Stimulated activated CD4-positive, alpha-beta T cell treated with anti-CD3 and anti-CD28 coated beads, Interleukin-4, amount 100 ng/mL, for 24 hours (primary cell): ENCODE measurements at places on chromosomes 16 and 17.
A peak's percentile ranks its signal among the peaks of the same experiment; 100 is the strongest.

DNA sequence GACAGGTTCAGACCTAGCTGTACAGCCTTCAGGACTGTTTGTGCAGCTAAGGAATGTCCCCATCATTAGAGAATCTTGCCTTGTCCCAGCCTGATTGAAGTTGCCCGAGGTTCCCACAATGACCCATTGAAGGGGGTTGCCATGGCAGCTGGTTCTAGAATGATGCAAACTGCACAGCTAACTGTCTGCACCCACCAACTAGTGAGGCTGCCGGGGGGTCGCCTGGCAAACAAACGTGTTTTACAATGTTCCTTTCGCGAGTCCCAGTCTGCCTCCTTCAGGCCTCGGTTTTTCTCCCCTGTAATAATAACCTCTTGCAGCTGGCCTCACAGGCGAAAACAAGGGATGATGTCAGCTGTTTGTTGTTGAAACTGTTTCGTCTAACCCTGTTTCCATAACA is 5.5 kb downstream of the C16orf96 start:
- no peak for DNase-seq

DNA sequence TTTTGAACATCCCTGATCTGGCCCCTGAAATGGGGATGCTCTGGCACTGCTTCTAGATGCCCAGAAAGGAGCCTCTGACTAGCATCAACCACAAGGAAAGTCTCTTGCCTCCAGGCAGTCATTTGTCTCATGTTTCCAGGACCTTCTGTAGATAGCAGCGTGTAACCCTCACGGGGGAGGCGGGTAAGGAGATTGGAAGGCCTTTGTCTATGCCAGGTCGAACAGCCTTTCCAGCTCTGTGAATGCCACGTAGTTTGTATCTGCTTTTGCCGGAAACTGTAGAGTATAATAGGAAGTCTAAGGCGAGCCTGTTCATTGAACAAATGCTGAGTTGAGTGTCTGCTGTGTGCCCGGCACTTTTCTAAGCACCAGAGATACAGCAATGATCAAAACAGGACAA is 43.9 kb upstream of the AQP8 start:
- DNase-seq = no peak

GRCh38 chr17:9760266-9760665 is 31.1 kb downstream of the DHRS7C start:
- DNase-seq = no peak

- DNase-seq = peak; percentile 6
These were observed 20.7 kb upstream of the CMTM4 start for GRCh38 chr16:66717112-66717675.

DNA sequence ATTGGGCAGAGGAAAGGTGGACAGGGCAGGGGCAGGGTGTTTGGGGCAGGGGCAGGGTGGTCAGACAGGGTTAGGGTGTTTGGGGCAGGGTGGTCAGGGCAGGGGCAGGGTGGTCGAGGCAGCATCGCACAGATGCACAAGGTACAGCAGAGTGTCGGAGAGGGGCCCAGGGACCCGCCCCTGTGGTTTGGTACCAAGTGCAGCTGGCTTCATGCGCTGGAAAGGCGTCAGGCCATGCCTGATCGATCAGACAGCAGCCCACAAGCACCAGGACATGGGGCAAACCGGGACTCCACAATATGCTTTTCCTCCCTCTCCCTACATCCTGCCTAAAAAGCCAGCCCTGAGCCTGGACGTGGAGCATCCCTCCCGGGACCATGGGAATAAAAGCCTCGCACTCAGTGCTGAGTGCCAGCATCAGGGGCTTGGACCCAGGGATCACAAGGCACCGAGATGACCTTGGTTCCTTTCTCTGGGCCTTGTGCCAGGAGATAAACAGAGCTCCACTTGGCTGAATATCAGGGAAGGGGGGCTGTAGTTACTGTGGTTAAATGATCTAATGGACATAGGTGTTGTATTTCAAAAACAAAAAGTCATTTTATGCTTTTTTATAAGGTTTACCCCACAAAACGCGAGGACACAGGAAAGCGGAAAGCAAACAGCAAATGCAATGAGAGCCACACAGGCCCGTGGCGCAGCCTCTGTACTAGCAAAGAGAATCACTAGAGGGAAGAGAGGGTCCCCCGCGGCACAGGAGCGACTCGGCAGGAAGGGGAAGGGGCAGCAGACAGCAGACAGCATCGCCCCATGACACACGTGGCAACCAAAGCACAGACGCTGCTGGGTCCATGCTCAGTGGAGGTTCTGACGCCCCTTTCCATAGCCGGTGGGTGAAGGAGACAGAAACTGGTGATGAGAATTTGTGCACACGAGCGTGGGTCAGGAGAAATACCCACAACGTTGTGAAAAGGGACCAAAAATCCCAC is 5.3 kb upstream of the HEXD start:
- no peak for DNase-seq

GRCh38 chr17:81345228-81346089 is 49.8 kb upstream of the BAHCC1 start:
- peak; percentile 43 for DNase-seq

GRCh38 chr17:75503976-75504346 is 11.4 kb downstream of the CASKIN2 start:
- DNase-seq = no peak

DNA sequence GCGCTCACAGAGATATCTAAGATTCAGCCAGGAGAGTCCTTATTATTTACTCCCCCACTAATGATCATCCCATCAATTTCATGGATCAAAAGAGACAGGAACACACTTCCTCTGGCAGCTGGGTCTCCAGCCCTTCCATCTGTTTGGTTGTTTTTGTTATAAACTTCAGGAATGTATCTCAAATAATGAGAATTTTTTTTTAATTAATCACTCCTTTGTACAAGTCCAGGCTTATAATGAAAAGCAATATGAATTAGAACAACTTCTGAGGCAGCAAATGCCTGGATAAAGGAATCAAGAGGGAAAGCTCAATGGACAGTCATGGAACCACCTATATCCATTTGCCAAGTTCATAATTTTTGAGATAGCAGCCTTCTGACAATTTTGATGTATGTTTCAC is 73.4 kb downstream of the HS3ST3B1 start:
- no peak for DNase-seq

DNA sequence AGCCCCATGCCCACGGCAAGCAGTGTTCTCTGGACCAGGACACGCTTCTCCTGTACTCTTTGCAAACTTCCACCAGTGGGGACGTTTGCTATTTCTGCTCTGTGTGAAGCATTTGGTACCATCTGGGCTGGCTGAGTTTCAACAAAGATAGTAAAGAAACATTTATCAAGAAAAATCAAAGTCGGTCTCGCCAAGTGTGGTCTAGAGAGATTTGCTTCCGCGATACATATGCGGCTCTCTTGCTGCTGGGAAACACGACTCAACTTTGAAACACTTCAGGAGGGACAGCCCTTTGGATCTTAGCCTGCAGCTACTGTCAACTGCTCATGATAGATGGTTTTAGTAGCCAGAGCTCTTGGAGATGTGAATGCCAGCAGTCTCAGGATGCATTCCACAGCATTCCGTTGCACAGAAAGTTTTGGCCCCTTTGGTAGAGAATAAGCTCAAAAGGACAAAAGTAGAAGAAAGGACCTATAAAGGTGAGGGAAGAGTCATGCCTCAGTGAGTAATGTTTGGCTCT is 168.2 kb upstream of the CACNG3 start:
- no peak for DNase-seq

DNA sequence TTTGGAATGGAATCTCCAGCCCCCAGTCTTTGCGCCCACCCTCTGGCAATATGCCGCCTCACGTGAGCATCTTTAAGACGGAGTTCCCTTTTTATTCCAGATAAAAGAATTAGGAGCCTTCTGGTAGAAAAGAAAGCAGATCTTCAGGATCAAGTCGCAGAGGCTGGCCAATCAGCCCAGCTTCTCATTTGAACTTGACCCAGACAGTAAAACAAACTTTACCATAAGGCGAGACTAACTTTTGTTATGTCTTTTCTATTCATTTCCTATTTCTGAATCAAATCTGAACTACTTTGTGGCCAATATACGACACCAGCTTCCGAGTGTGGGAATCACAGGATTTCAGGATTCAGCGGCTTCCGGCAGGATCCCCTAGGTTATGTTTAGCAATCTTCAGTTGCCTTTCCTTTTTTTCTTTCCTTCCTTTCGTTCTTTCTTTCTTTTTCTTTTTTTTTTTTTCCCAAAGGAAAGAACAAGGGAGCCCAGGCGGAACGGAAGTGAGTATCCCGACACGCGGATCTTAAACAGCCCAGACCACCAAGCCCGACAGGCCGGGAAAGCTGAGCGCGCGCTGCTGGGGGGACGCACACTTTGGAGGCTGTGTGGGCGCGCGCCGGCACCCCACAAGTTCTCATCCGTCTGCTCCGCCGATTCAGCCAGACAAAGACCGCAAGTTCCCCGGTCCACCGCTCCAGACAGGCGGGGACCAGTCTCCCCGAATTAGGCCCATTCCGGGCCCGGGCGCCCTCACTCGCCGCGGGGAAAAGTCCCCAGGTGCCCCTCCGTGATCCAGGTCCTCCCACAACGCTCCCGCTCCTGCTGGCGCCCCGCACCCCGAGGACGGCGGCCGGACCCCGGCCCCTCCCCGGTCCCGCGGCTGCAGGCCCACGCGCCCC is 633 bp downstream of the TBC1D16 start:
- DNase-seq = peak; percentile 24

DNA sequence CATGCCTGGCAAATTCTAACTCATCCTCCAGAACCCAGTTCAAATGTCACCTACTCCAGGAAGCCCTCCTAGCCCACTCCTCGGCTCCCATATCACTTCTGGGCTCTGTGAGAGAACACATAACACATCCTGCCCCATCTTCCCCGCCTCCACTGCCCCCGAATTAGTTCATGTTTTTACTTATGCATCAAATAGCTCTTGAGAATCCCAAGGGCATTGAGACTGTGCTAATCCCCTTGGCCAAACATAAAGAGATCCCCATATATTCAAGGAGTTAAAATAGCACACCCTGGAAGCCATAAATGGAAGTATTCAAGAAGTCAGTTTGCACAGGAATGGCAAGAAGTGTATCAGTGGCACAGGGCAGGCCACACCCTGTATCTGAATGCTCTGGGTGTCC is 2.0 kb upstream of the CREBBP start:
- no peak for DNase-seq

GRCh38 chr17:74475189-74475588 is 8.8 kb downstream of the CD300A start:
- DNase-seq = no peak

DNA sequence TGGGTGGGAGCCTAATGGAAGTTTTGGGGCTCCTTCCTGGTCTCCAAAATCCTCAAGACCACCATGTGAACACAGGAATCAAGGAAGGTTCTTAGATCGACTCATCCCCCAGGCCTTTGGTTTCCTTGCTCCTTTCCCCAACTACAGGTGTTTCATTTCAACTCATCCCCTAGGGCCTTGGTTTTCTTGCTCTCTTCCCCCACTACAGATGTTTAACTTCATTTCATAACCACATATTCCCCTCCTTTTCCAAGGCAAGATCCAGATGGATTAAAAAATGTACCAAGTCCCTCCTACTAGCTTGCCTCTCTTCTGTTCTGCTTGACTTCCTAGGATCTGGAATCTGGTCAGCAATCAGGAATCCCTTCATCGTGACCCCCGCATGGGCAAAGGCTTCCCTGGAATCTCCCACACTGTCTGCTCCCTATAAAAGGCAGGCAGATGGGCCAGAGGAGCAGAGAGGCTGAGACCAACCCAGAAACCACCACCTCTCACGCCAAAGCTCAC is at the start of gene CCL11:
TSS of gene CCL11 (plus strand) at position 457 of the 507 bp plus-strand sequence. CDS start 67 bp downstream, outside the sequence.
- no peak for DNase-seq

- DNase-seq = no peak
These were observed 8.9 kb upstream of the SERPINF2 start for GRCh38 chr17:1733759-1734158.

- peak; percentile 39 for DNase-seq
These were observed 29.6 kb upstream of the HNF1B start for GRCh38 chr17:37774504-37774903.

DNA sequence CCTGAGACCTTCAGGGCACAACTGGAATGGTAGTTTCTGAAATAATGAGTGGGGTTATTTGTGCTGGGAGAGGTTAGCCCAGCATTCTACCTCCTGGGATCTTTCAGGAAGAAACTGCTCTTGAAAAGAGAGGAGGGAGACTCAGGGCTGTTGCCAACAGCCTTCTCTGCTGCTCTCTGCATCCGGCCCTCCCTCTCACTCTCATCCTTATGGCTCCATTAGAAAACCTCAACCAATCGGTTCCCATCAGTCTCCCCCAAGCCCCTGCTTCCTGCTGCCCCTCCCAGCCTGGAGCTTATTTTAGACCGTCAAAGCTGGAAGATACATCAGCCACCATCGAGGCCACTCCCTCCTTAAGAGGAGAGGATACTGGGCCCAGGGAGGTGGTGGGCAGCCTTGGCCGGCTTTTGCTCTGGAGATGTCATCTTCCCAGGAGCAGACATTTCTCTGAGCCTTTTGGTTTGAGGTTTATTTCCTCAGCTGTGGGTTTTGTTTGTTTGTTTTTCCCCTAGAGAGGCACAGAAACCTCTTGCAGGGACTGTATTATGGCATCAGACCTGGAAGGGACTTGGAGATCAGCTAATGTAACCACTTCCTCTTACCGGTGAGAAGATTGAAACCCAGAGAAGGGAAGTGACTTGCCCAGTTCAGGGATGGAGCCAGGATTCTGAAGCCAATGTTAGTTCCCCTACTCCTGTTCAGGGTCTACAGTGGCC is 2.7 kb downstream of the MPRIP start:
- DNase-seq = no peak

GRCh38 chr16:56354016-56354415 is 71.3 kb downstream of the AMFR start:
- no peak for DNase-seq

DNA sequence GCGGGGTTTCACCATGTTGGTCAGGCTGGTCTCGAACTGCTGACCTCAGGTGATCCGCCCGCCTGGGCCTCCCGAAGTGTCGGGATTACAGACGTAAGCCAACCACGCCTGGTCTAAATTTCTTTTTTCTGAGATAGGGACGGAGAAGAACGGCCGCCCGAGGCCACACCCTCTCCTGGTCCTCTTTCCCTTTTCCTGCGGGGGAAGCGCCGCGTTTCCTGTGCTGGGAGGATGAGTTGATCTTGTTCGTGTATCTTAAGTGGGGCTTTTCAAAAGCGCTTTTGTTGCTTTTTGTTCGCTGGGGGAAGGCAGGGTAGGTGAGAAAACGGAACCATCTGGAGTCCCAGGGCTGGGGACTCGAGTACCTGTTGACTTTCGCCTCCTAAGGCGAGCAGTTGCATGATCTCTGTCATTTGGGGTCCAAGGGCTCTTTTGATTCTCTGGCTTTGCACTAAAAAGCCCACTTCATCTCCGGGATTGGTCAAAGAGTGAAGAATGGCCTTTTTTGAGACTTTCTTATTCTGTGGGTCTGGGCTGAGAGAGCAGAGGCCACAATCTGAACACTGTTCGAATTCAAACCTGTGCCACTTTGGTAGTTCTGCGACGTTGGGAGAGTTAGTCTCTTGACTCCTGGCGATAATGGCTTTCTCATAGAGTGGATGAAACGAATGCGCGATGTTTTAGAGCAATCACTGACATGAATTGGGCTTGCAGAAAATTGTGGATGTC is 1.3 kb downstream of the FUS start:
- DNase-seq = peak; percentile 35

DNA sequence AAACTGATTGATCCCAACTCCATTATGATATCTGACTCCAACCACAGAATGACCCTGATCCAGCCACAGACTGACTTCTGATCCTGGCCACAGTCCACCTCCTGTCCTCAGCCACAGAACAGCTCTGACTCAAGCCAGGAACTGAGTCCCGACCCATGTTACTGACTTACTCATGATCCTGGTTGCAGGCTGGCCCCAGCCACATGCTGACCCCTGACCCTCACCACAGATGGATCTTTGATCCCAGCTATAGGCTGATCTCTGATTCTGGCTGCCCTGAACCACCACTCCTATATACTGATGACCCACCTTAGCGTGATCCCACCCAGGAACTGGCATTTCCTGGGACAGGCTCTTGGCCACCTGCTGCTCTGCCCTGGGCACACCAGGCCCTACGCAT is 32.2 kb upstream of the IL21R start:
- DNase-seq = no peak
